ENCODE measurements at places on chromosomes 2 and 18.
A peak's percentile ranks its signal among the peaks of the same experiment; 100 is the strongest.

DNA sequence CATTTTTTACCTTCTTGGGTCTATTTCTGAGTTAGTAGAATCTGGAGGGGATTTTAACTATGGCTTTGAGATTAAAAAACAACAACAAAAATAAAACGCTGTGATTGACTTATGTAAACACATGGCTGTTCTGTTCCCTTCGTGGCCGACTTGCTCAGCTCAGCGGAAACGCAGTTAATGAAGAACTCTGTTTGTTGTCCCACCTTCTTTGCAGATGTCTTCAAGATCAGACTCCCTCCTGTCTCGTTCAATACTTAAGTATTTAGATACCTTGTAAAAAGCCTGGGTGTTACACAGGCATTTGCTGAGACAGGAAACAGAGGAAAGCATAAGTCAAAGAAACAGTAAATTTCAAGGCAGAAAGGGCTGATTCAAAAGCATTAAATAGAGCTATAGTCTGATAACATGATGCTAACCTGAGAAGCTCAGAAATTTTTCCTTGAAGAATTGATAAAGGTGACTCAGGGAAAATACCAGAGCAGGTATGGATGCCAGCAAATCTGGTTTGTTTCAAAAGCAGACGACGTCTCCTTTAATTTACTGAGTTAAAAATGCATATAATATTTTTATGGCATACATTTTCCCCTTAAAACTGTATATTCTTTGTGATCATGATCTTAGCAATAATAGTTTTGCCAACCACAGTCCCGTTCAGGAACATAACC is 21.7 kb upstream of the POLI start:
- no peak for DNase-seq

- DNase-seq, result no peak
Measured at GRCh38 chr2:175903384-175903936, 98.6 kb downstream of the LNPK start.

DNA sequence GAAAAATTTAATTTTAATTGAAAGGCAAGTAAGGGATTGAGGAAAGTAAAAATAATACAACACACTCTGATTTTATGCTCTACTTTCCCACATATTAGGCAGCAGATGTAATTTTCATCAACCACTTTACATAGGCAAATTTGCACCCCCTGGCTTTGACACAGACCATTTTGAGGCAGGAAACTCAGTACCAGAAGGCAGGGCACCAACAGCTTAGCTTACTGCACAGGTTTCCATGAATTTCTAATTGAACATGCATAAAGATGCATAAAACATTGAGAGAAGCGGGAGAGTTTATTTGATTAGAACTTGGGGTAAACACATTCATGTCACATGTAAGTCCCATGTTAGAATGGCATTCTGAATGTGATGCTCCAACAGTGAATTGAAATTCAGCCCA is 171.9 kb downstream of the PID1 start:
- no peak for DNase-seq

DNA sequence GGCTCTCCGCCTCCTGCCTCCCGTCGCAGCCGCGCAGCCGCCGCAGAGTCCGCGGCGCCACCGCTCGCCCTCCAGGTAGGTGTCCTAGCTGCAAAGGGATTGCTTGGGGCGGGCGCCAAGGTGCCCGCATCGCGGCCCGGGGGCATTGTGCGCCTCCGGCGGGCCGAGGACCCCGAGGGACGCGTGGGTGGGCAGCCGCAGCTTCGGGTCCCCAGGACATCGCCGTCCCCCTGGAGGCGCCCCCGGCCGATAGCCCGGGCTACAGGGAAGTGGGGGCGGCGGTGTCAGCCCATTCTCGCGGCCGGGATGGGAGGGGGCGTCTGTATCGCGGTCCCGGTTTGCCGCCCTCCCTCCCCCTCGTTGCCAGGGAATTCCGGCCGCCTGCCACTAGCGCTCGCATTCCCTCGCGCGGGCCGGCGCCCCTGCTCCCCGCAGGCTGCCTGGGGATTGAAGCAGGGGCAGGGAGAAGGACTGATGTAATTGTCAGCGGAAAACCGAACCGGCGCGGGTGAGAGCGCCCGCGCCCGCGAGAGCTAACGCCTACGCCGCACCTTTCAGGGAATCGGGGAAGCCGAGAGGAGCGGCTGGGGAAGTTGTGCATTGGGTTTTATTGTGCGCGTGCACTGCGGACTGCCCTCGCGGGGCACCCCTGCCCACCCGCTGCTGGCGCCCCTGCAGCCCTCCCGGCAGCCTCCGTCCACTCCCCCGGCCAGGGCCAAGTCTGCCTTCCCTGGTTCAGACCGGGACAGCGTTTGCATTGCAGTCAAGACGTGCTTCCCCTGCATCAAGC is 483 bp downstream of the OSBPL6 start:
- no peak for DNase-seq

DNA sequence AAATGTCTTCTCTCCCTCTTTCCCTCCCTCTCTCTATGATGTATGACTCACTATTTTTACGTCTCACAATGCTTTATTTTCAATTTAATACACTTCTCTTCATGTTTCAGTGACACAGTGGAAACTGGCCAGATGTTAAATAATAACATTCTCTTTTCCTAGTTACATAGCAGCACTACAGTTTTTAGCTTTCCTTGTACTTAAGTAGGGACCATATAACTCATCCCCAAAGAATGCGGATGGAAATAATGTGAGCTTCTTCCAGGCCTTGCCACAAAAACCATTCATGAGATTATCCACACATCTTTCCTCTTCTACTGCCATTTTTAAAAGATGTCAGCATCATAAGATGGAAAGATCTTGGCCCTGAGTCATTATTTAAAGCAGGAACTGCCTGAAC is 789.4 kb downstream of the LRP1B start:
- no peak for DNase-seq

GRCh38 chr2:58032764-58033080 is 13.9 kb upstream of the VRK2 start:
- DNase-seq, result no peak

- no peak for DNase-seq
Measured at GRCh38 chr2:119218478-119219064, 5.1 kb upstream of the STEAP3 start.

DNA sequence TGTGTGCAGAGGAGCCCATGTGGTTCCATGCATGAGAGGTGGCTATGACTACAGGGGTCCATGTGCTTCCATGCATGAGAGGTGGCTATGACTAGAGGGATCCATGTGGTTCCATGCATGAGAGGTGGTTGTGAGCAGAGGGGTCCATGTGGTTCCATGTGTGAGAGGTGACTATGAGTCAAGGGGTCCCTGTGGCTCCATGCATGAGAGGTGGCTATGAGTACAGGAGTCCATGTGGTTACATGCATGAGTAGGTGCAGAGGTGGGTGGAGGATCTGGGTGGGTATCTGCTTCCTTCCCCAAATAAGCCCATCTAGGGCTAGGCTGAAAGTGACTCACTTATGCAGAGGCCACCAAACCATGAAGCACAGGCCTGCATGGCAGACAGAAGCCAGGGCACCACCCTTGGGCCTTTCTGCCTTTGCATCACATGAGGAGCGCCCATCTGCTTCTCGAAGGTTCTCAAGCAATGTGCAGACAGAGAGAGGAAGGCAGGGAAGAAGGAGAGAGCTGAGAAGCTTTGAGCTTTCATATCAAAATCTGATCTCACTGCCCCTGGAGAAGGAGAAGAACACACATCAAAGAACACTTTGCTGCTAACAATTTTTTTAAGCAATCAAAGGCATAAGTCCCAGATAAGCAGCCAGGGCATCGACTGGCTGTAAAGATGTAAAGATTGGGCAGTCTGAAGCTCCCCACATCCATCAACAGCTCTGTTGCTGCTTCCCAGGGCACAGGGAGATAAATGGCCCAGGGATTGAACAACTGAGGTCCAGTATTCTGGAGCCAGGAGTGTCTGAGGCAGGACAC is 137.6 kb downstream of the TNS1 start:
- DNase-seq, result no peak

- no peak for DNase-seq
Measured at GRCh38 chr2:188381614-188382013, 89.9 kb downstream of the GULP1 start.

DNA sequence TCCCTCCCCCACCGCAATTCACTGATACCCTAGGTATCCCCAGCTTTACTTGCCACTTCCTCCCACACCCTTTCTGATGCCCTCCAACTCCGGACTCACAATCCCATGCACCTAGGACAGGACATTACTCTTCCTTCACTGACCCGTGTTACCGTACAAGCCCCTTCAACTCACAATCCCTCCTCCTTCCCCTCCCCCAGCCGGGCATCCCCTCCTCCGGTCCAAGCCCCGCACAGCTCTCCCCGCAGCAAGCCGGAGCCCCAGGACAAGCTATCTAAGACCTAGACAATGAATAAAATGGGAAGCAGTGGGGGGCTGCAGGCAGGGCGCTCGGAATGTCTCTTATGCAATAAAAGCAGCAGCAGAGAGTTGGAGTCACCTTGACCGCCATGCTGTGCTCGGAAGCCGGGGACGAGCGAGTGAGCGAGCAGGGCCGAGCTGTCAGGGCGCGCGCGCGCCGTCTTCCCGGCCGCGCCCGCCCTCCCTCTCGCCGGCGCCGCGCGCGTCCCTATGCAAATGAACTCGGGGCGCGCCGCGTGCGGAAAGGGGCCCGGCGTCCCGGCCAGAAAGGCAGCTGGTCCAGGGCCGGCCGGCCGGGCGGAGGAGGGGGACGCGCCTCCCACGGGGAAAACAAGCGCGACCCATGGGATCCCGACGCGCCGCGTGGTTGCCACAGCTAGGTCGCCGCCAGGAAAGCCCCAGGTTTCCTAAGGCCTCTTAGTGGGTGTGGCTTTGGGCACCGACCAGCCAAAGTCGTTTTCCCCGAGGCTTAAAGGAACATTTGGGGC is at the start of gene SLC25A12:
SLC25A12 (minus strand) TSS at position 421 of the 788 bp plus-strand sequence; CDS start at position 391, 30 bp downstream.
- peak; percentile 52 for DNase-seq

Measured in stimulated activated naive CD4-positive, alpha-beta T cell (primary cell).